Hepatocyte (in vitro differentiated cells): ENCODE measurements at places on chromosomes 11 and 22. TPM values are rescaled to one million over a fixed set of nuclear protein-coding genes. Genes with fewer than 3 reads are reported as not detected.

- DNase-seq = no peak
Measured at GRCh38 chr22:32951807-32952153, 106.4 kb downstream of the SYN3 start.

DNA sequence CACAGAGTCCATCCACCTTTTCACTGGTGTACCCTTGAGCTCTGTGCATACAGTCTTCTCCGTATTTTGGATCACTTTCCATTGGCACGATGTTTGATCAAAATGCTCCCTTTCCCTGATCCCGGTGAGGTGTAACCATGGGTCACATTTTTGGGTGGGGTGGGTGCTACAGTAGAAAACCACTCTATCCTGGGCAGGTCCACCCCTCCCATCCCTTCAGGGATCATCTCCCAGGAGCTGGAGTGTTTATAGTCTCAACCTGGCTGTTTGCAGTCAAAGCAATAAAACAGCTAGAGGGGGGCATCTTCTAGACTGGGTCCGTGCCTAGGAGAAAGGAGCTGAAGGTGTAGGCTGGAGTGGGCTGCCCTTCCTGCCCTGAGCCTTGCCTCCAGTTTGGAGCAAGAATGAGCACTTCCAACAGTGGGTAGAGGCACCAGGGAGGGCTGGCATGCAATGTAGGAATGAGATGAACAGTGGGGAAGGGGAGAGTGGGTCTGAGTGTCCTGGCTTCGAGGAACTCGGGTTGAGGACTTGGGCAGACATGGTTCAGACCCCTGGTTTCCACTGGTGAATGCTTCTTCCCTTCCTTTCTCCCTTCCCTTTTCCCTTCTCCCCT, 38.8 kb downstream of the RNF141 start:
- DNase-seq = no peak

GRCh38 chr11:44403587-44404273, 93.8 kb upstream of the ALX4 start:
- DNase-seq = no peak

Gene PTPRCAP
- 1.0 and 1.3 TPM in 2 replicates for polyA plus RNA-seq

Gene SLC17A6
- not detected in 2 replicates for polyA plus RNA-seq

Gene OR52R1
- polyA plus RNA-seq = not detected in 2 replicates
